ENCODE measurements at places on chromosomes 7 and 10.

GRCh38 chr7:106053109-106053508 lies 59.0 kb downstream of the SYPL1 start:
- DNase-seq = no peak

DNA sequence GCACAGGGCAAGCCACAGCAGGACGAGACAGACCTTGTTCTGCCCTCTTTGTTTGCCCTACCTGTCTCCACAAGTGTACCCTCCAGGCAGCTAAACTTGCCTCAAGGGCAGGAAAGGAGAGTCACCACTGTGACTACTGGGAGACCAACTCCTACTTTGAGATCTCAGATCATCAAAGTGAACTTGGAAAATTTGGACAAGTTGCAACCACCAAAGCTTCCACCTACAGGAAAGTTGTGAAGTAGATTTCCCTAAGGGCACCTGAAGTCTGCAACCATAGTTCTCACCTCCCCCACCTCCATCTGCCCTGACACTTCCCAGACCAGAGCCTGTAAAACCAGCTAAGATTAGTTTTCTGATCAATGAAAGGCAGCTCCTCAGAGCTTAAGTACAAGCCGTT lies 2.5 kb upstream of the WDR91 start:
- no peak for DNase-seq

DNA sequence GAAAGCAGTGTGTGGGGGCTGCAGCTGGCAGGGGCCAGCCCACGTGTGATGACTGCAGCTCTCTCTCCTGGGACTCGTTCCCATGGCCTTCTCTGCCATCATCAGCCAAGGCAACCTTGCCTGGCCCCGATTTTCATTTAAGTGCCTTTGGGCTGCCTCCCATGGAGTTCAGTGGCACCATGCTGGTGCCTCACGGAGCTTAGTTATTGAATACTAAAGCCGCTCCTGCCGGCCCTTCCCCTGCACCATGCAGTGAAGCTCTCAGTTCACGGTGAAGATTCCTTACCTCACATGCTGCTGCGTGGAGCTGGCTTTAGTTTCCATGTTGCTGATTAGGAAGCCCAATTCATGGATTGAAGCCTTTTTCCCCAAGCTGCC lies 141.5 kb upstream of the EEPD1 start:
- no peak for DNase-seq

- no peak for DNase-seq
Observed at GRCh38 chr10:32199714-32200394, 143.6 kb upstream of the KIF5B start.

DNA sequence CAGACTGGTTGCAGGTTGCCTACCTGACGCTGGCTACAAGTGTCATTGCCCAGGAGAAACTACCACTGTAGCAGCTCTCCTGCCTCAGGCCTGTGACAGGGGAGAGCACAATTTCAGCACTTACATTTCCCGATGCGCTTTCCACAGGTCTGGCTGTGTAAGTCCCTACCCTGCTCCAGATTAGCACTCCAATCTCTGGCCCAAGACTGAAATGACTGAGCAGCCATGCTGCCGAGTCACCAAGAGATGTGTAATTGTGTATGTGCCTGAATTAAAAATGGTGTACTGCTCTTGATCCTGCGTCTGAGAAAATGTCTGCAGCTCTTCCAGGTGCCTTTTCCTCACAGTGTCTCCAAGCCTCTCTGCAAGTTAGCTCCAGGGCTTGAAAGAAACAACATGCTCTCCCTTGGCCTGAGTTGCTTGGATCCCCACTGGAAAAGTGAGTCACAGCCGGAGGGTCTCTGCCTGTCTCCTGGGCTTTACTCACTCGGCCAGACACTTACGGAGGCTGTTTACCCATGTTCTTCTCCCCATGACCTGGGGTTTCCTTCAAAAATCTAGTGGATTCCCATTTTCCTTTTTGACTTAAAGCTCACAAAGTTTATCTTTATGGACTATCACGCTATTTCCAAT lies 1001.7 kb upstream of the KCND2 start:
- DNase-seq = no peak

DNA sequence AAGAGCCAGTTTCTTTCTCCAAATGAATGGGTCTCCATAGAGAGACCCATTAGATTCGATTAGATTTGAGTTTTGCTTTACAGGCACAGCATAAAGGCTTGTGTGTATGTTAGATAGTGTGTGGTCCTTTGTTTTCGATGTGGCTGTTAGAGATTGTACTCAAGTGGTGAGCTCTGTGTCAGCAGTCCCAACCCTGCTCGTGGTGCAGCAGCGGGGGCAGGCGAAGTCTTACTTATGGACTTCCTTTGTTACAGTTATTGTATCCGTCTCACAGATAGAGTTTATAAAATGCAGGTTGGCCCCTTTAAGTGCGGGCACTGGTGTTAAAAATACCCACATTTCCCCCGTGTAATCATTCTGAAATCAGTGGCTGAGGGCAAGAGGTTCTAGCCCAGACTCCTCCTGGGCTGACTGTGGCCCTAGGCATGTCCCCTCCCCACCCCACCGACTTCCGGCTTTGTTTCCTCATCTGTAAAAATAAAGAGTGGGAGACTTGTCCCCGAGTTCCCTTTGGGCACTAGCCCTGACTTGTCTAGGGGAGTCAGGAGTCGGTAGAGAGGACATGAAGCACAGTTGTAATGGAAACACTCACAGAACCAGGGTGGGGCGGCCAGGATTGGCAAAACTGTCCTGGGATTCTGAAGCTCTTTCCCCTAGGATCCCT lies 28.6 kb downstream of the MTURN start:
- DNase-seq = no peak

GRCh38 chr10:80583685-80584084 lies 46.0 kb downstream of the SH2D4B start:
- no peak for DNase-seq

GRCh38 chr10:9076066-9076465 lies 1021.6 kb downstream of the GATA3 start:
- DNase-seq = no peak

GRCh38 chr10:117545141-117546019 lies 2.8 kb downstream of the EMX2 start:
- no peak for DNase-seq

Measured in neural crest cell (in vitro differentiated cells).